Anterior cingulate cortex (tissue), 58 donors: ENCODE measurements at places on chromosomes 16 and 17.

- DNase-seq: no peak
Observed at GRCh38 chr17:66018786-66019185, 173.1 kb downstream of the CEP112 start.

DNA sequence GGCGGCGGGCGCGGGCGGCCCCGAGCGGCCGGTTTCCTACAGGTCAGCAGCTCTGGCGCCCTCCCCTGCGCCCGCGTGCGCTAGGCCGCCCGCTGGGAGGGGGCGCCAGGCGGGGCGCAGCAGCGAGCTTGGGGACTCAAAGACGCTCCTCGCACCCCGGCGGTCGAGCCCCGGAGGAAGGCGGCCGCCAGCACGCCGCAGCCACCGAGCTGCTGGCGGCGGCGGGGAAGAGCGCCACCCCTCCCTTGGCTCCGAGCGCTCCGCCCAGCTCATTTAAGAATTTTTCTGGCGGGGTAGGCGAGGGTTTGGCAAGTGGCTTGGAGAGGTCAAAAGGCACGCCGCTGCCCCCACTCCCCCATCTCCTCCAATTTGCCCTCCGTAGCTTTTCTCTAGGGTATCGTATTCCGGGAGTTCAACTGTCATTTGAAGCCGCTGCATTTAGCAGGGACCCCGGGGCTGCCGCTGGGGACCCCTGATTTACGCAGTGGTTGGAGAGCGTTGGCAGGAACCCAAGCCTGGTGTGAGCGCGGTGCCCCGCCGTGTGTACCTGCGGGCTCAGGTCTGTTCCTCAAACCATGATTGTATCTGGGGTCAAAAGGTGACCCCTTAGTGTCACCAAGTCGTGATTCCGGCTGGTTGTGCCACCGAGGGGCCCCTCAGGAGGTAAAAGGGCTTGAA, 59.5 kb upstream of the GSE1 start:
- DNase-seq: no peak

DNA sequence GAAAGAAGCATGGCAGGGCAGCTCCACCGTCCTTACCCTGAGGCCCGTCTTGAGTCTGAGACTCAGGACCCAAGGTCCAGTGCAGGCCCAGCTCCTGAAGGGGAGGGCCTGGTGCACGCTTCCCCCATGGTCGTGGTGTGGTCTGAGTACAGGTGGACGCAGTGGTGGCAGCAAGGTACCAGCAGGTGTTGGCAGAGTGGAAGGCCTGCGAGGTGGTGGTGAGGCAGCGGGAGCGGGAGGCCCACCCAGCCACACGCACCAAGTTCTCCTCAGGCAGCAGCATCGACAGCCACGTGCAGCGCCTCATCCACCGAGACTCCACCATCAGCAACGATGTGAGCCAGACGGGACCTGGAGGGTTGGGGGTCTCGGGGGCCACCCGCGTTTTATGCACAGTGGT, 27.7 kb downstream of the MNT start:
- DNase-seq: no peak

DNA sequence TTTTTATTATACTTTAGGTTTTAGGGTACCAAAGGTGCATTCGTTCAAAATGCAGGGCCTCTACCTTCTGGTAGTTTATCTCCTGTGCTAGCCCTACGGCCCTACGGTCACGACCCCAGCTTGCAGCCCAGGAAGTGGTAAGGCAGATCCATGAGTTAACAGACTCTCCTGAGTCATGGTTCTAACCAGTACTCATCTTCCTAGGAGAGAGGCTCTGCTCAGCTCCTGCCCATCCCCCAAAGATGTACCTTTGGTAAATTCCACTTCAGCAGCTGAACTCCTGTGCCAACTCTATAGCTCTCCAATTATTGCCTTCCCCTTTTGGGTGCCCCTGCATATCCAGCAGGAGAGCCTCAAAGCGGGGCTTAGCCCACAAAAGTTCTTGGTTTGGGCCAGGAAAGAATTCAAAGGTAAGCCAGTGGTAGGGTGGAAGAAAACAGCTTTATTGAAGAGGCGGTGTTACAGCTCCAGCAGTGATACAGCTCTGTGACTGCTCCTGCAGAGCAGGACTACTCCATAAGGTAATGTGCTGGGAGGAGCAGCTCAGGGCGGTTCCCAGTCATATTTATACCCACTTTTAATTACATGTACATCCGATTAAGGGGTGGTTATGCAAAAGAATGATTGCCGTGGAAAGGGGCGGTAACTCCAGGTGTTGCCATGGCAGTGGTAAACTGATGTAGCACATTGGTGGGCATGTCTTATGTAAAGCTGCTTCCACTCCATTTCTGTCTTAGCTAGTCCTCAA, 241.4 kb downstream of the PMP22 start:
- no peak for DNase-seq

GRCh38 chr16:88423448-88423850, 29.6 kb upstream of the ZFPM1 start:
- no peak for DNase-seq

GRCh38 chr16:57304169-57305061, 19.9 kb upstream of the PLLP start:
- no peak for DNase-seq

DNA sequence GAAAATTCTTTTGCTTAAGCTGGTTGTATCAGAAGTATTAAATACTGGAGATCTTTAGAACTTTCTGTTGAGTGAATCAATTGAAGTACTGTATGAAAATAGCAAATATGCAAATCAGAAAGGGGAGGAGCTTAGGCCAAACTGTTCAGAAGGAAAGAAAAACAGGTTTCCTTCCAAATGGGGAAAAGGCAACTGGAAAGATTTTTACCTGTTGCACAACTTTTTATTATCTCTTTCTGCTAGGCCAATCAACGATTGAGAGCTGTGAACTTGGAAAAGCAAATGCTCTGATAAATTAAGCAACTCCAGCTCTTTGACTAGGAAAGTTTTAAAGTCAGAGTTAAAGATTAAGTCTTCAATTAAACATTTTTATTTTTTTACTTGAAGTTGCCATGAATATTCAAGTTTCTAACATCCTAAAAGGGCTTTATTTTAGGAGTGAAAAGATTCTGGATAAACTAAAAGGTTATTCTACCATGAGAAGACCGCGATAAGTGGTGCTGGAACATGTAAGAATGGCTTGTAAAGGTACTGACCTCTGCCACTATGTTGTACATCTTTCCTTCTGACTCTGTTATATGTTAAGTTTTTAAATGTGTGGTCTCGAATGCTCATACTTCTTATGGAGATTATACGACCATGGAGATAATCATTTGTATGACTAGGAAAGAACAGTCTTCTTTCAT, 16.5 kb downstream of the DCUN1D3 start:
- DNase-seq: no peak

DNA sequence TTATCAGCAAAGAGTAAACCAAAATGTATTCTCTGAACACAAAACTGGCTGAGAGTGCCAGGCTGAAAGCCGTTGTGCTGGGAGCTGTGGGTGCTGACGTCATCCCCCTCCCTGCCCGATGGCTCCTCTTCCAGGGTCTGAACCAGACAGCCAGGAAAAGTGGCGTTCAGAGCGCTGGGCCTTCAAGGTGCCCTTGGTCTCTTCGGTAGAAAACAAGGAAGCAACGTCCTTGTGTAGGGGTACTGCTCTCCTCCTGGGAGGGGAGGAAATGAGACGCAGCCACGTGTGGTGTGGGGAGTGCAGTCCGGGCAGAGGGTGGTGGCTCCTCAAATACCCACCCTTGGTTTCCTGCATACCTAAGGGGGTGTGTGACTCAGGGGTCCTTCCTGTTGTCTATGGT, 394.7 kb downstream of the SEC14L1 start:
- no peak for DNase-seq

DNA sequence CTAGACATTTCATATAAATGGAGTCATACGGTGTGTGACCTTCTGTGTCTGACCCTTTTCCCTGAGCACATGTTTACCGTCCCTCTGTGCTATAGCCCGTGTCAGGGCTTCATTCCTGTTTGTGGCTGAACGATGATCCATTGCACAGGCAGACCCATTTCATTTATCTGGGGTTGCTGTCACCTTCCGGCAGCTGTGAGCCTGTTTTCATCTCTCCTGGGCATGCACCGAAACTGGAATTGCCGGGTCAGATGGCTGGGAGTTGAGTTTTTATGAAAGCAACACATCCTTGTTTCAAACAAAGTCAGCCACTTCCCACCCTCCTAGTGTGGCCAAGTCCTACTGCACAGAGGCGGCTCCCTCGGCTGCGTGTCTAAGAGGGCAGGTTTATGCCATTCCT, 25.5 kb downstream of the BAIAP2 start:
- no peak for DNase-seq

GRCh38 chr17:15965528-15965927, 20.6 kb downstream of the ADORA2B start:
- DNase-seq: no peak

DNA sequence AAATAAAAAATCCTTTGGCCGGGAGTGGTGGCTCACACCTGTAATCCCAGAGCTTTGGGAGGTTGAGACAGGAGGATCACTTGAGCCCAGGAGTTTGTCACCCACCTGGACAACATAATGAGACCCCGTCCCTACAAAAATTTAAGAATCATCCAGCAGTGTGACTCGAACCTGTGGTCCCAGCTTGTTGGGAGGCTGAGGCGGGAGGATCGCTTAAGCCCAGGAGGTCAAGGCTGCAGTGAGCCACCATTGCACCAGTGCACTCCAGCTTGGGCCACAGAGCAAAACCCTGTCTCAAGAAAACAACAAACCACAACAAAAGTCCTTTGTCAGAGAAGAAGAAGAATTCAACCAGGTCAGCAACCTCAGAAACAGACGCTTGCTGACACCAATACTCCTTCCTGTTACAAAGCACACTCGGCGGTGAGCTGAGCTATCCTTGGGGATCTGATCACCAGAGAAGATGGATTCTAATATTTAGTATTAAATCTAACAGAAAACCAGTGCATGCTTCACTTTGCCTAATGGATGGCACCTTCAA, 12.9 kb upstream of the PVALEF start:
- no peak for DNase-seq

GRCh38 chr17:76139801-76140660, 1.0 kb downstream of the FOXJ1 start:
- no peak for DNase-seq

- DNase-seq: no peak
Observed at GRCh38 chr17:30808785-30809286, 15.7 kb downstream of the CRLF3 start.

- DNase-seq: no peak
Observed at GRCh38 chr16:49574826-49575225, 201.2 kb downstream of the C16orf78 start.

GRCh38 chr16:12876778-12877177, 24.6 kb upstream of the SHISA9 start:
- DNase-seq: no peak

- DNase-seq: no peak
Observed at GRCh38 chr16:14329727-14330350, 258.7 kb downstream of the MRTFB start.

GRCh38 chr17:66541461-66542128, 239.2 kb downstream of the PRKCA start:
- no peak for DNase-seq

GRCh38 chr16:1088295-1089170, 7.5 kb downstream of the C1QTNF8 start:
- DNase-seq: no peak

DNA sequence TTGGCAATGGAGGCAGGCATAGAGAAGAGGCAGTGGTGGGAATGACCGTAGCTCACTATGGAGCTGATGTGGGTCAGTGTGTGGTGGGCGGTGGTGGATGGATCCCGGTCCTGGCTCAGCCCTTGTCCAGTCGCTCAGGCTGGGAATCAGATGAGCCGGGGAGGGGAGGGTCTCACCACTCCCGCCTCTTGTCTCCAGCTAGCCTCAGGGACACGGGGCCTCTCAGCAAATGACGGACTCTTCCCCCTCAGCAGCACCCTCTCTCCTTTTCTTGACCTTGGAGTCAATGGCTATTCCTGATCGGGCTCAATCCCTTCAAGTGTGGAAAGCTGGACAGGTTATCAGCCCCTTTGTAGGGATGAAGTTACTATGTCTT, 208.5 kb downstream of the NTN1 start:
- DNase-seq: no peak

GRCh38 chr17:58344791-58345157, 7.2 kb downstream of the SUPT4H1 start:
- no peak for DNase-seq

GRCh38 chr16:72112906-72113615, 19.4 kb downstream of the DHX38 start:
- DNase-seq: no peak

- no peak for DNase-seq
Observed at GRCh38 chr16:5026664-5027063, 7.1 kb downstream of the NAGPA start.

DNA sequence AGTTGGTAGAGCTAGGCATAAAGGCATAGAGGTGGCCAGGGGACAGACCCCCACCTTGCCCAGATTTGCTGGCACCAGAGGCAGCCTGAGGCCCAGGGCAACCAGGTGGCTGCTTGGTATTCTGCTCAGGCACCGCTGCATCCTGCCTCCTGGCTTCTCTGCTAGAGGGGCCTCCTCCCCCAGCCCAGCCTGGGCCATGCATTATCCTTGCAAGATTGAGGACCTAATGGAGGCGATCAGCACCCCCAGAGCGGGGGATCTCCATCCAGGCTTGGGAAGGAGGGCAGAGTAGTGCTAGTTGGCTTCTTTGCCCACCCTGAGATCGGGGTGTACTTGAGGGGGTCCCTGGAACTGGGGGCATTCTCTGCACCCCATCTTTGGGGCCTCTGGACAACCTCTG, 23.8 kb downstream of the CDK5RAP3 start:
- no peak for DNase-seq

- no peak for DNase-seq
Observed at GRCh38 chr17:47987240-47987835, 16.4 kb downstream of the CDK5RAP3 start.

GRCh38 chr17:80219013-80219762, 945 bp downstream of the SGSH start:
- no peak for DNase-seq

- DNase-seq: no peak
Observed at GRCh38 chr17:45361451-45361850, 44.6 kb upstream of the MAP3K14 start.

DNA sequence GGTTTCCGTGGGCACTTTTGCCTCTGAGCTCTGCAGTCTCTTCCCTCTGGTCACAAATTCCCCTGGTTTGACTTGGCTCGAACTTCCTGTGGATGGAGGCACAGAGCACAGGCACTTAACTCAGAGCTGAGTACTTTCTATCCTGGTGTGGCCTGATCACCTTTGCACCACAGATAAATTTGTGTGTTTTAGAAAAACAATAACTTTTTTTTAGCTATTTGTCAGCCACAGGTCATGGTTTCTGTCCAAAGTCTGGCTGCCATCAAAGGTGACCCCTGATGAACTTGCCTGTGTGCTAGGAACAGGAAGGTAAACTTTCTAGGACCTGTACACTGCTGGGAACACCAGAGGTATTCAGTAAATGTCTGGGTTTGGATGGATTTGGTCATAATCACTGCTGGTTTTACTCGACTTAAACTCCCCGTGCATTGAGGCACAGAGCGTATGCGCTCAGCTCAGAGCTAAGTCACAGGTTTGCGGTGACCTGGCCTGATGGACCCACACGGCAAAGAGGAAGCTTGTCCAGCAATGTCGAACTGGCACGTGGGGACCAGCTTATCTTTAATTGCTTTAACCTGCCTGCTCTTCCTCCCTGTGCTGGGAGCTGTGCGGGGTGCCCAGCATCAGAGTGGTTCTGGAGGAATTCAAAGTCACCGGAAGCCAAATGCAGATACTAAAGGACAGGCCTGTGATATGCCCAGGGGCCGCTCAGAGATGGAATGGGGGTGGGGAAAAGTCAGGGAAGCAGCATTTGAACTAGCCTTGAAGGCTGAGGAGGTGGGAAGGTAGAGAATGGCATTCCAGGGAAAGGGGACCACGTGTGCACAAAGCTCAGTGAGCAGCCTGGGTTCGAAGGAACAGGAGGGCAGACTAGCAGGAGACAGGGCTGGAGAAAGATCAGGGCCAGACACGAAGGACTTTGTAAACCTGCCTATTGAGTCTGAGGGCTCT, 12.9 kb downstream of the SLC13A5 start:
- no peak for DNase-seq

GRCh38 chr17:76742958-76743357, 5.0 kb downstream of the MFSD11 start:
- DNase-seq: no peak
